ENCODE measurements at places on chromosomes 7 and 10.

- DNase-seq, result no peak
Observed at GRCh38 chr7:35415411-35415822, 161.5 kb upstream of the TBX20 start.

GRCh38 chr7:41185851-41186250 lies 517.0 kb downstream of the INHBA start:
- DNase-seq, result no peak

DNA sequence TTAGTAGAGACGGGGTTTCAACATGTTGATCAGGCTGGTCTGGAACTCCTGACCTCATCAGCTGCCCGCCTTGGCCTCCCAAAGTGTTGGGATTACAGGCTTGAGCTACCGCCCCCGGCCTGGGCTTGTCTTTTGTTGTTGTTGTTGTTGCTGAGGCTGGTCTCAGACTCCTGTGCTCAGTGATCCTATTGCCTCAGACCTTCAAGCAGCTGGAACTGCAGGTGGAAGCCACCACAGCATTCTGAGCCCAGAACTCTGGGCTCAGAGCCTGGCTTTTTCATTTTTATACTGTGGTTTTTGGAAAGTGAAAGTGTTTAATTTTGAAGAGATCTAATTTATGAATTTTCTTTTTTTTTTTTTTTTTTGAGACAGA lies 16.2 kb upstream of the DNAJB6 start:
- DNase-seq, result no peak

DNA sequence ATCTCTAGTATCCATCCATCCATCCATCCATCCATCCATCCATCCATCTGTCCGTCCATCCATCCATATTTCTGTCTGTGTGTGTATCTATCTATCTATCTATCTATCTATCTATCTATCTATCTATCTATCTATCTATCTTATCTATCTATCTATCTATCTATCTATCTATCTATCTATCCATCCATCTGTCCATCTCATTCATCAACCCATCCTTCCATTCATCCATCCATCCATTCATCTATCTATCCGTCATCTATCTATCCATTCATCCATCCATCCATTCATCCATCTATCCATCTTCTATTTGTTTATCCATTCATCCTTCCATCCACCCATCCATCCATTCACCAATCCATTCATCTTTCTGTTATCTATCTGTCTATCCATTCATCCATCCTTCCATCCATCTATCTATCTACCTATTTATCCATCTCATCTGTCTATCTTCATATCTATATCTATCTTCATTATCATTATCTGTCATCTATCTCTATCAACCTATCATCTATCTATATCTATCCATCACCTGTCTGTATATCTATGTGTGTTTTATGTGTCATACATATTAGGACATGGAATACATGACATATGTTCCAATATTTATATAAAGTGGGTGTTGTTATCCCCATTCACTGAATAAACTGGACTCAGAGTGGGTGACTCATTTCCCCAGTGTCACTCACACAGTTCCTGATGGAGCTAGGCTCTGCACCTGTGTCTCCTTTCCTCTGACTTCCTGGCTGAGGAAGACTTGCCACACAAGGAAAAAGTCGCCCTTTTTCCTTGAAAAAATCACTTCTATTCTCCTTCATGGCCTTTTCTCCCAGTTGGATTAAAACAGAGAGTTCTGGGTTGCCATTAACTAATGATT lies 200.1 kb downstream of the CCDC3 start:
- DNase-seq, result no peak

DNA sequence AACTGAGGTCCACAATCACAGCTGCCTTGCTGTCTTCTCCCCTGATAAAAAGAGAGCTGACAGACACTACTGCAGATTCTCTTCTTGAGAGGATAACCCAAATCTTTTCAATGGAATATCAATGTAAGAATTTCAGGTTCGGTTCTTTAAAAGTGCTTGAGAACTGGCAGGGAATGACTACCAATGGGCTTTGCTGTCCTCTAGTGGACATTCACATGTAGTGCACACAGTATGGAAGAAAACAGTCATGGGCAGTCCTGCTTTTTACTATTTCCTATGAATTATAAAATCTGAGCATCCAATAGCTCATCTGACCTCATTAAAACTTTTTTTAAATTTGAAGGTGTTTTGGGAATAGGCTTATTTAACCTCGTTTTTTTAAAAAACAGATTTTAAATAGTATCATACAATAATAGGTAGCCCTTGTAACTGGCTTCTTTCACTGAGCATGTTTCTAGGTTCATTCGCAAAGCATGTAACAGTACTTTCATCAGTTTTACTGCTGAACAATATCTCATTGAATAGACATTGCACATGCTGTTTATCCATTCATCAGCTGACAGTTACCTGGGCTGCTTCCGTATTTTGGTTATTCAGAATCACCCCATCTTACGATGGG lies 18.3 kb downstream of the FZD9 start:
- no peak for DNase-seq

- DNase-seq, result no peak
Observed at GRCh38 chr10:89655722-89656121, 10.7 kb upstream of the PANK1 start.

GRCh38 chr10:117537904-117538524 lies 4.5 kb upstream of the EMX2 start:
- DNase-seq, result no peak

GRCh38 chr7:14341200-14341775 lies 351.8 kb upstream of the ETV1 start:
- no peak for DNase-seq

Measured in left colon (tissue), 2 donors.